Activated T-cell treated with anti-CD3 and anti-CD28 coated beads, Interleukin-2, amount 50 U/mL, for 72 hours (primary cell): ENCODE measurements at places on chromosomes 5 and 9.

GRCh38 chr9:136910901-136911245 lies 24.6 kb downstream of the TRAF2 start:
- peaks cover 6% of the 10 kb centered on the region for H3K4me1 ChIP-seq
- no peak overlapping the region for H3K4me3 ChIP-seq
- DNase-seq, result no peak
- H3K27ac ChIP-seq, result no peak overlapping the region
- H3K27me3 ChIP-seq, result no peaks in the 10 kb centered on the region

GRCh38 chr5:67319935-67320725 lies 123.5 kb upstream of the CD180 start:
- H3K27ac ChIP-seq, result no peak overlapping the region
- no peak overlapping the region for H3K4me3 ChIP-seq
- H3K36me3 ChIP-seq, result no peaks in the 10 kb centered on the region
- H3K4me1 ChIP-seq, result no peaks in the 10 kb centered on the region
- no peak for DNase-seq

DNA sequence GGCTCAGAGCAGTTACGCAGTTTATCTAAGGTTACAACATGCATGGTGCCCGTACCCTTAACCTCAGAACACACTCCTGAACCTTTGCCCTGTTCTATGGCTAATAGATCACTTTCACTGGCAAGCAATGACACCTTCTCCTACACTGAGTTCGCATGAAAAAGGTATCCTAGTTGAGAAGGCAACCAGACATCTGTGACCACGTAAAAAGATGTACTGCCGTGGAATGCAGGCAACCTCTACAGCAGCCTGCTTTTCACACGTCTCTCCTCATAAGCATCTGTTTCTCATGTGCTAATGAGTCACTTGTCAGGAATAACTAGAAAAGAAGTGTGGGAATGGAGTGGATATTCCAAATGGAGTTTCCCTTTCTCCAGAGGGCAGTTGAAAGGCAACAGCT lies 71.4 kb downstream of the FBXO38 start:
- no peaks in the 10 kb centered on the region for H3K36me3 ChIP-seq
- no peak overlapping the region for H3K27ac ChIP-seq
- no peak overlapping the region for H3K4me3 ChIP-seq

DNA sequence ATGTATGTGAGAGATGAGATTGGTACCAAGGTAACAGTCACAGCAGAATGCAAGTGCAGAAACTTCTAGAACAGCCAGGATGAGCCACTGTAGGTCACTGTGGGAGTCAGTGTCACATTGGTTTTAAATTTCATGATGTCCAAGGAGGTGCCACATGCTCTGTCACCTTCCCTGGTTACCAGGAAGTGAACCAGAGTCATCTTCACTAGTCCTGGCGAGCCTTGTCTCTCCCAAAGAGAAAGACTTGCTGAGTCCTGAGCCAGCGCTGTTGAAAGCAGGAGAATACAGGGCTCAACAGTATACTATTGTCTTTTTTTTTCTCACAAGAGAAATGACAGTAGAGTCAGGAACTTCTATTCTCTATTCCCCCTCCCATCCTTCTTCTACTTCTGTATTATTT lies 615.5 kb downstream of the RAB3C start:
- no peaks in the 10 kb centered on the region for H3K36me3 ChIP-seq
- H3K4me1 ChIP-seq, result peaks cover 11% of the 10 kb centered on the region
- H3K4me3 ChIP-seq, result no peak overlapping the region
- H3K27ac ChIP-seq, result peak overlapping the region; percentile 6

GRCh38 chr5:127652952-127653611 lies 4.2 kb downstream of the CTXN3 start:
- H3K27ac ChIP-seq, result no peak overlapping the region
- no peaks in the 10 kb centered on the region for H3K4me1 ChIP-seq
- DNase-seq, result no peak
- H3K4me3 ChIP-seq, result no peak overlapping the region
- H3K27me3 ChIP-seq, result peaks cover 5% of the 10 kb centered on the region
- H3K36me3 ChIP-seq, result no peaks in the 10 kb centered on the region

DNA sequence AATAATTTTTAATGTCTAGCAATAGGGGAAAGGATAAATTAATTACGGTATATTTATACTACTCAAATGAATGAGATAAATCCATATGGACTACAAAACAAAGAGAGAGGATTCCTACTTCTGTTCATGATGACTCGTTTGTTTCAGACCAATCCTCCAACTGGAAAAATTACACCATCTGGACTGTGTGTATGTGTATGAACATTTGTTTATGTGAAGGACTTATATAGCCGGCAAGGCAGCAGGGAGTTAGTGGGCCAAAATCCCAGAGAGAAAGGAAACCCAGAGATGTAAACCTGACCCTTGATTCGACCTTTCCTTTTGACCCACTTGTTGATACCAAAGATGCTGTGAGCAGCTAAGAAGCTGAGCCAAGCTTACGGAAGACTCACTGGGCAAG lies 20.1 kb downstream of the PDE6A start:
- no peak overlapping the region for H3K4me3 ChIP-seq
- H3K27ac ChIP-seq, result no peak overlapping the region
- peaks cover 15% of the 10 kb centered on the region for H3K4me1 ChIP-seq
- no peaks in the 10 kb centered on the region for H3K36me3 ChIP-seq

DNA sequence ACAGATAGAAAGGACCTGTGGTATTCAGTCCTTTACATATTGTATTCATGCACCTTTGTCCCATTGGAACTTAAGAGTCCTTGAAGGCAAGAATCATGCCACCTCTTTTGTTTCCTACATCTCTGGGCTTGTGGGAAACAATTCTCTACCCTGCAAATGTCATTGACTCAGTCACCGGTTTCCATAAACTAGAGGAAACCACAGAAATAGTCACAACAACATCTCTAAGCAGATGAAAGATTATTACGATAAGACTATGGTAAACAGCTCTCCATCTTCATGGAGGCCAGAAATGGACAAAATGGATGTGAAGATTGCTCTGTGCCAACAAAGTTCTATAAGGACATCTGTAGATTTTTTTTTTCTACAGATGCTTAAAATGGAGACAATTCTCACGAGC lies 165.5 kb downstream of the PIK3R1 start:
- no peak overlapping the region for H3K4me3 ChIP-seq
- no peak for DNase-seq
- H3K27ac ChIP-seq, result peak overlapping the region; percentile 1
- peaks cover 4% of the 10 kb centered on the region for H3K36me3 ChIP-seq
- H3K4me1 ChIP-seq, result peaks cover 67% of the 10 kb centered on the region

DNA sequence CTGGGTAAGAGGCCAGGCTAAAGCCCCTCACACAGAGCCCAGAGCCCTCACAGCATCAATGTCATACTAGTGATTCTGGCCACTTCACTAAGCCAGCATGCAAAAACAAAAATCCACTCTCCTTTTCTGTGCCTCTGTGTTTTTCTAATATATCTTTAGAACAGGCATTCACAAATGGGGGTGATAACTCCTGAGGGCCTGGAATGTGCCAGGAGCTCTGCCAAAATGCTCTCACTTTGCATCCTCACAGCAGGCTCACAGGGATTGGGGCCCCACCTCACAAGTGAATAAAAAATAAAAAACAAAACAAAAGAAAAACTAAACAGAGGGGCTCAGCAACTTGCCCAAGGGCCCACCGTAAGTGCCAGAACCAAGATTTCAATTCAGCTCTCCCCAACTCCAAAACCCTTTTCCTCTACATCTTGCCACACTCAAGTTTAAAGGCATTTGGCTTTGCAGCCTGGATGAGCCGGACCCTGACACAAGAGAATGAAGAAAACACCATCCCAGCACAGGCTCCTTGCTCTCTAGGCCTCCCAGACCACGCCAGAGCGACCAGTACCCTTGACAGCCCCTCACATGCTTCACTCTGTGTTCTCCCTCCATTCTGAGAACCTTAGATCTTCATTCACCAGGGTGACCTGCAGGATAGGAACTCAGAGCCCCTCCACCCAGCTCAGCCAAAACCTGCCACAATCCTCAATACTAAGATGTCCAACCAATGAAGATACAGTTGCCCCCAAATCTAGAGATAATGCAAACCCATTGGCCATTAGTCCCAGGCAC lies 51.3 kb downstream of the SAXO1 start:
- H3K4me1 ChIP-seq, result peaks cover 4% of the 10 kb centered on the region
- H3K27ac ChIP-seq, result no peak overlapping the region
- H3K36me3 ChIP-seq, result no peaks in the 10 kb centered on the region
- DNase-seq, result no peak
- no peak overlapping the region for H3K4me3 ChIP-seq

DNA sequence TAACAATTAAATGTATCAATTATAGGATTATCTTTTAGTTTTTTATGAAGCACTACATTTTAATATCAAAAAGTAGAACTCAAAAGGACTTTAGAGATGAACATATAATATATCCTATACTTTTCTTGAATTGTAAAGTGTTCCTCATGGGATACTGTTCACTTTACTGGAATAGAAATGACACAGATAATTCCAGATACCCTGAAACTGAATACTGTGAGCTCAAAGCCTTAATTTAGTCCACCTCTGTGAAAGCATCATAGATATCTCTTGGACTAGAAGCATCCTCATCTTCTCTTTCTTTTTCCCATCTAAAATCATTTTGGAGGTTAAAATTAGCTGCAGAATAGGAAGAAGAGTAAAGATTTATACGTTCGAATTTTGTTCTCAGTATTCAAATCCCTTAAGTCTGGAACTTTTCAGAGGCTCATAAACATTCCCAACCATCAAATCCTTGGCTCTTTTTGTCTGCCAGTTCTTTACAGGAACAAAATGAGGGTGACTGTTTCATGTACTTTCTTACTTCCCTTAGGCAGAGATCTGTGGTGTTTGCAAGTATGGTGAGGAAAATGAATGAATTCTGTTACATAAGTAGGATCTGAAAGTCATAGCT lies 49.4 kb downstream of the ADAMTS19 start:
- no peak for DNase-seq
- H3K27ac ChIP-seq, result no peak overlapping the region
- no peaks in the 10 kb centered on the region for H3K27me3 ChIP-seq
- H3K4me1 ChIP-seq, result no peaks in the 10 kb centered on the region
- H3K36me3 ChIP-seq, result no peaks in the 10 kb centered on the region

DNA sequence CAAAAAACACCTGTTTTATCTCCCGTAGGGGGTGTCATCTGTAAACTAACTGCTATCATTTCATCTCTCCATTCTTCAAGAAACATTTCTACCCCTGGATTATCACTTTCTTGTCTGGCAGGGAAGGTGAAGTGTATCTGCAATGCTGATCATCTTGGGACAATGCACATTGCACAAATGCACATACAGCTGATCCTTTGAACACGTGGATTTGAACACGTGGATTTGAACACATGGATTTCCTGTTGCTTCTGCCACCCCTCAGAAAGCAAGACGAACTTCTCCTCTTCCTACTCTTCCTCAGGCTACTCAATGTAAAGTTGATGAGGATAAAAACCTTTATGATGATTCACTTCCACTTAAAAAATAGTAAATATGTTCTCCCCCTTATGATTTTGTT lies 147.4 kb upstream of the PRLR start:
- no peaks in the 10 kb centered on the region for H3K4me1 ChIP-seq
- H3K4me3 ChIP-seq, result no peak overlapping the region
- H3K27me3 ChIP-seq, result peaks cover 16% of the 10 kb centered on the region
- DNase-seq, result no peak
- H3K27ac ChIP-seq, result no peak overlapping the region

- H3K36me3 ChIP-seq, result peaks cover 4% of the 10 kb centered on the region
- DNase-seq, result no peak
- H3K4me1 ChIP-seq, result no peaks in the 10 kb centered on the region
- no peak overlapping the region for H3K27ac ChIP-seq
- H3K27me3 ChIP-seq, result no peaks in the 10 kb centered on the region
These were observed 21.9 kb upstream of the DHFR start for GRCh38 chr5:80676706-80677105.

- DNase-seq, result no peak
- no peaks in the 10 kb centered on the region for H3K27me3 ChIP-seq
- H3K36me3 ChIP-seq, result no peaks in the 10 kb centered on the region
- H3K27ac ChIP-seq, result no peak overlapping the region
These were observed 84.3 kb upstream of the TAF11L2 start for GRCh38 chr5:17413691-17414090.

DNA sequence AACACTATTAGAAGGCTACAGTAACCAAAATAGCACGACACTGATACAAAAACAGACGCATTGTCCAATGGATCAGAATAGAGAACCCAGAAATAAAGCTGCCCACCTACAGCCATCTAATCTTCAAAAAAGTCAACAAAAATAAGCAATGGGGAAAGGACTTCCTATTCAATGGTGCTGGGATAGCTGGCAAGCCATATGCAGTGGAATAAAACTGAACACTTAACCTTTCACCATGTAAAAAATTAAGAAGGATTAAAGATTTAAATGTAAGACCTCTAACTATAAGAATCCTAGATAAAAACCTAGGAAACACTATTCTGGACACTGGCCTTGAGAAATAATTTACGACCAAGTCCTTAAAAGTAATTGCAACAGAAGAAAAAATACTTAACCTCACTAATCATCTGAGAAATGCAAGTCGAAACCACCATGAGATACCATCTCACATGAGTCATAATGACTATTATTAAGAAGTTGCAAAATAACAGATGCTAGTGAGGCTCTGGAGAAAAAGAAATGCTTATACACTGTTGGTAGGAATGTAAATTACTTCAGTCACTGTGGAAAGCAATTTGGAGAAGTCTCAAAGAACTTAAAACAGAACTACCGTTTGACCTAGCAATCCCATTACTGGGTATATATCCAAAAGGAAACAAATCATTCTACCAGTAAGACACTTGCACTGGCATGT lies 203.3 kb upstream of the CDH9 start:
- no peaks in the 10 kb centered on the region for H3K27me3 ChIP-seq
- H3K4me3 ChIP-seq, result no peak overlapping the region
- H3K27ac ChIP-seq, result no peak overlapping the region
- no peak for DNase-seq

- no peak overlapping the region for H3K4me3 ChIP-seq
- peak overlapping the region; percentile 2 for H3K27ac ChIP-seq
- H3K27me3 ChIP-seq, result no peaks in the 10 kb centered on the region
- H3K4me1 ChIP-seq, result no peaks in the 10 kb centered on the region
- H3K36me3 ChIP-seq, result no peaks in the 10 kb centered on the region
These were observed 42.1 kb downstream of the DTWD2 start for GRCh38 chr5:118946138-118946800.

DNA sequence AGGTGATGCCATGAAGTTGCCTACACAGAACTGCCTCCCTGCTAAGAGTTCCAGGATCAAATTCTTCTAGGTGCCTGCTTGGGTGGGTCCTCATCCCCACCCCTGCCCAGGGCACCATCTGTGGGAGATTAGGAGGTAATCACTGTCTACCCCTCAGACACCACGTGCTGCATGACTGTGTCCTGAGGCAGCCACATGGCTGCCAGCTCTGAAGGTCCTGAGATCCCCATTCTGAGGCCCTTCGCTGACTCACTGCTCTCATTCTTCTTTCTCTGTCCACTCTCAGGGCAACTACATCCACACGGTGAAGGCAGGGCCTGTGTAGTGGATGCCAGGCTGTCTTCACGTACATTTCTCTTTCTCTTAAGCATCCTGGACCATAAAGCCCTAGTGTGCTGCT lies 222.9 kb upstream of the ANKRD55 start:
- H3K27ac ChIP-seq, result no peak overlapping the region
- H3K36me3 ChIP-seq, result no peaks in the 10 kb centered on the region
- H3K4me3 ChIP-seq, result no peak overlapping the region
- H3K27me3 ChIP-seq, result no peaks in the 10 kb centered on the region

- H3K36me3 ChIP-seq, result no peaks in the 10 kb centered on the region
- no peaks in the 10 kb centered on the region for H3K4me1 ChIP-seq
These were observed 8.4 kb upstream of the RGS7BP start for GRCh38 chr5:64497386-64497785.
